ENCODE measurements at places on chromosomes 1 and 21. TPM values are rescaled to one million over a fixed set of nuclear protein-coding genes. Genes with fewer than 3 reads are reported as not detected.

- no peak overlapping the region for H3K27ac ChIP-seq
- H3K27me3 ChIP-seq: no peaks in the 10 kb centered on the region
- no peaks in the 10 kb centered on the region for H3K4me1 ChIP-seq
- no peaks in the 10 kb centered on the region for H3K36me3 ChIP-seq
Measured at GRCh38 chr21:34043333-34043732, 30.0 kb upstream of the MRPS6 start.

DNA sequence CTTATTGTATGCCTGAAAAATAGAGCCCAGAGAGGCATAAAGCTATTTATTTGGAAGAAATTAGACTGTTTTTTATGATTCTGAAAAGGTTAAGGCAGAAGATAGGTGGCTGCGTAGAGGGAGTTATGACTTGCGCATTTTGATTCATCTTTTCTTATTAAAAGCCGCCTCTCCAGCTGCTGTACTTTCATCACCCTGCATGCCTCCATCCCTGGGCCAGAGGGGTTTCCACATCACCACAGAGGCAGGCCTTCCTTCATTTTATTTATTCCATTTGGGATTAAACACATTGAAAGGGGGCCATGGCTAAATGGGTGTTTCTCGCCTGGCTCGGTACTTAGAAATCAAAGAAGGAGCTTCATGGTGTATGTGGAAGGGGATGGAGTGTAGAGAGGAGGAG lies 14.6 kb upstream of the RGS8 start:
- DNase-seq: no peak
- no peaks in the 10 kb centered on the region for H3K27me3 ChIP-seq
- no peaks in the 10 kb centered on the region for H3K36me3 ChIP-seq
- peaks cover 23% of the 10 kb centered on the region for H3K4me1 ChIP-seq

DNA sequence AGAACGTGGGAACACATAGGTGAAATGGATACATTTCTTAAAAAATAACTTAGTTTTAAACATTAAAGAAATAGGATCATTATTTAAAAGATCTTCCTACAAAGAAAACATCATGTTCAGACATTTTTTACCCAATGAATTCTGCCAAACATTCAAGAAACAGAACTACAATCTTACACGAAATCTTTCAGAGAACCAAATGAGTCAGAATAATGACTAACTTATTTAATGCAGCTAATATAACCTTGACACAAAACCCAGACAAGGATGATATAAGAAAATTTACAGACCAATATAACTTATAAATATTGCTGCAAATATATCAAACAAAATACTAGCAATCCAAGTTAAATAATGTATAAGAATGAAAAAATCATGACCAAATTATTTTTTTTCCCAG lies 220.1 kb upstream of the KCNK2 start:
- no peaks in the 10 kb centered on the region for H3K36me3 ChIP-seq
- no peak overlapping the region for H3K4me3 ChIP-seq
- H3K4me1 ChIP-seq: no peaks in the 10 kb centered on the region
- no peak for DNase-seq
- no peaks in the 10 kb centered on the region for H3K27me3 ChIP-seq

DNA sequence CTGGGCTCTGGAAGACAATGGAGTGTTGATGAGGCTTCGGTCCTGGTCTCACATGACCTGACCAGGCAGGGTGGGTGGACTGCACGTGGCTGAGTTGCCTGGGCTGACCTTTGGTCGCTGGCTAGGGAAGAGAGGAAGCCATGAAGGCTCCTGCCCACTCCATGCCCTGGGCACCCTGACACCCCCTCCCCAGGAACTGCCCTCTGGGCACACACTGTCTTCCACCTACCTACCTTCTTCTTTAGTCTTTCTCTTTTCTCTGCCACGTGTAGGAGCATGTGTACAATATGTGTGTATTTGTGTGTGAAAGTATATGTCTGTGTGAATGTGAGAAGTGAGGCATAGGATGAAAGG lies 15.1 kb downstream of the POU3F1 start:
- H3K27me3 ChIP-seq: no peaks in the 10 kb centered on the region
- H3K36me3 ChIP-seq: peaks cover 4% of the 10 kb centered on the region
- no peak for DNase-seq
- no peak overlapping the region for H3K4me3 ChIP-seq

DNA sequence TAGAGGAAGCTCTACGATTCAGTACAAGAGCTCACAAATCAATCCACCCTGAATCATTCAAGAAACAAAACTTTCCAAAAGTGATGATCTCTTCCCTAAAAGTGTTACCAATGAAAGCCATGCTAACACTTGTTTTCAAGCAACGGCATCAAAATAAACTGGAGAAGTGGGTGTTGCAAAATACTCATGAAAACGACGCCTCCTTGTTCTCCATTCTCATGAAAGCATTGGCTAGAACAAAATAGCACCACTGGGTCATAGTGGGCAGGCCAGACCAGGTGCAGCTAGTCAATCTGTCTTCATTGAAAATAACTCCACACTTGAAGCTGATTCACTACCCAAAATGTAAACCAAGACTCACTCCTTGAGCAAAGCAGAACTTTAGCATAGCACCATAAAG lies 4.3 kb downstream of the TIAM1 start:
- H3K27ac ChIP-seq: no peak overlapping the region
- peaks cover 22% of the 10 kb centered on the region for H3K4me1 ChIP-seq
- DNase-seq: peak; percentile 36
- H3K4me3 ChIP-seq: no peak overlapping the region

The TARBP1 gene
- total RNA-seq: 16.2 TPM
